ENCODE measurements at places on chromosomes 5 and 9. TPM values are rescaled to one million over a fixed set of nuclear protein-coding genes. Genes with fewer than 3 reads are reported as not detected.

GRCh38 chr5:165328846-165329245, 1823.4 kb downstream of the MAT2B start:
- H3K27me3 ChIP-seq = no peaks in the 10 kb centered on the region
- no peaks in the 10 kb centered on the region for H3K4me1 ChIP-seq
- no peak for DNase-seq
- no peak overlapping the region for H3K27ac ChIP-seq
- H3K4me3 ChIP-seq = no peak overlapping the region

- no peak overlapping the region for H3K27ac ChIP-seq
- no peaks in the 10 kb centered on the region for H3K27me3 ChIP-seq
- no peaks in the 10 kb centered on the region for H3K4me1 ChIP-seq
- no peaks in the 10 kb centered on the region for H3K36me3 ChIP-seq
- no peak overlapping the region for H3K4me3 ChIP-seq
- DNase-seq = no peak
These were observed 487.4 kb upstream of the RIOK2 start for GRCh38 chr5:97670447-97670846.

DNA sequence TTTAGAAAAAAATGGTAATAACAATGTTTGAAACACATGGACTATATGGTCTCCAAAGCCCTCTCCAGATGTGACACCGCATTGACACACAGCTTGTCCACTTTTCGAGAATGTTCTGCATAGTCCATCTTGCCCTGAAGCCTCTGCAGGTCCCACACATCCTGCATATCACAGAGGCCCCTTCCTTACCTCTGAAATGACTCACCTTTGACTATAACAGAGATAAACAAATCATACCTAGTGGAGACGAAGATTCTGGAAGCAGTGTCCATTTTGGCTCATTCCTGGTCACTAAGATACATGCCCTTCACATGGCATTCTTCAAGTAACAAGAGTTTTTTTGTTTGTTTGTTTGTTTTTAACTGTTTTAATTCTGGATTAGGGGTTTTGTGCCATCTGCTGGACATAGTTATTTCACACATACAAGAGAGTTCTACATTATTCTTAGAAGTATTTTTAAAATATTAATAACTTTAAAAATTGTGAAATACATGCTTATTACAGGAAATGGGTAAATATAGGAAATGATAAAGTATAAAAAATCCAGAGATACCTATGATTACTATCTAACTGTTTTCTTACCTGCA, 5.1 kb downstream of the ARL14EPL start:
- no peaks in the 10 kb centered on the region for H3K4me1 ChIP-seq
- H3K27ac ChIP-seq = no peak overlapping the region
- no peaks in the 10 kb centered on the region for H3K36me3 ChIP-seq
- DNase-seq = no peak

DNA sequence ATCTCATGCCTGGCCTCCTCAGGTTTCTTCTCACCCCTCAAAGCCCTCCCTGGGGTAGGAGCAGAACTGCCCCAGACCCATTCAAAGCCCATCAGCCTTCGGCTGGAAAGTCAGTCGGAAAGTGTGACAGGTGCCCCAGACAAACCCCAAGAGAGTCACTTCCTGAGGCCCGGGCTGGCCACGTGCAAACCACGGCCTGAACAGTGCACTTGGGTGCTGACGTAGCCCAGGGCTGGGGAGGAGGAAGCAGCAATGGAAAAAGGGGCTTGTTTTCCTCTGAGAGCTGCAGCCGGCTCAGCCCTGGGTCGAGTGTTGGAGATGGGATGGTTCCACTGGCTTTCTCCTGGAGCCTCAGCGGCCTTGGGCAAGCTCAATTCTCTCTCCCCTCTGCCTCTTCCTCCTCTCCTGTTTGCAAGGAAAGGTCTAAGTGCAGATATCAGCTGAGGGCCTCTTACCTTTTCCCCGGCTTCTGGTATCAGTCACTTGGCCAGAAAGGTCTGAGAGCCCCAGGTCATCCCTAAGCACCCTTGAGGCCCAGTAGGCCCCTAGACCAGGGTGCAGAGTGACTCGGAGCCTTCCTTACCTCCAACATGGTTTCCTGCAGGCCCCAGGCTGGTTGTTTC, 5.9 kb upstream of the EGR1 start:
- no peak overlapping the region for H3K4me3 ChIP-seq
- peaks cover 18% of the 10 kb centered on the region for H3K4me1 ChIP-seq
- H3K27me3 ChIP-seq = no peaks in the 10 kb centered on the region
- H3K36me3 ChIP-seq = no peaks in the 10 kb centered on the region
- DNase-seq = no peak
- H3K27ac ChIP-seq = no peak overlapping the region

DNA sequence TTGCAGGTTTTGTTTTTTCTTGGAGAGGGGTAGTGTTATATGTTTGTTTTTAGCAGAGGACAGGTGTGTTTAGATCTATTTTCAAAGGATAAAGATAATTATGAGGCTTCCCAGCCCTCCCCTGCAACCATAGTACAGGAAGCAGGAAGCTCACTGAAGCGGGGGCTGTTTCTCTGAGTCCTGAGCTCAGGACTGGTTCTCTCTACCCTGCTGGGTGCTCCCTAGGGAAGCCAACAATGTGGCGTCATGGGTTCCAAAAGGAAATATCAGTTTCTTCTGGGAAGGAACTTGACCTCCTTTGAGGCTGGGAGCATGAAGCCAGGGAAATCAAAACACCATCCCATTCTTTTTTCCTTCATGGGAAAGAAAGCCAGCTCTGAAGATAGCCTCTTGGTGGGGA, 62.2 kb downstream of the RAD23B start:
- no peak overlapping the region for H3K27ac ChIP-seq
- H3K4me3 ChIP-seq = no peak overlapping the region
- no peaks in the 10 kb centered on the region for H3K4me1 ChIP-seq

Gene TAS2R1
- total RNA-seq = not detected

- no peak overlapping the region for H3K4me3 ChIP-seq
- peaks cover 14% of the 10 kb centered on the region for H3K4me1 ChIP-seq
- H3K27ac ChIP-seq = no peak overlapping the region
- no peaks in the 10 kb centered on the region for H3K36me3 ChIP-seq
- no peaks in the 10 kb centered on the region for H3K27me3 ChIP-seq
- no peak for DNase-seq
These were observed 55.1 kb downstream of the PTCH1 start for GRCh38 chr9:95461448-95462248.

DNA sequence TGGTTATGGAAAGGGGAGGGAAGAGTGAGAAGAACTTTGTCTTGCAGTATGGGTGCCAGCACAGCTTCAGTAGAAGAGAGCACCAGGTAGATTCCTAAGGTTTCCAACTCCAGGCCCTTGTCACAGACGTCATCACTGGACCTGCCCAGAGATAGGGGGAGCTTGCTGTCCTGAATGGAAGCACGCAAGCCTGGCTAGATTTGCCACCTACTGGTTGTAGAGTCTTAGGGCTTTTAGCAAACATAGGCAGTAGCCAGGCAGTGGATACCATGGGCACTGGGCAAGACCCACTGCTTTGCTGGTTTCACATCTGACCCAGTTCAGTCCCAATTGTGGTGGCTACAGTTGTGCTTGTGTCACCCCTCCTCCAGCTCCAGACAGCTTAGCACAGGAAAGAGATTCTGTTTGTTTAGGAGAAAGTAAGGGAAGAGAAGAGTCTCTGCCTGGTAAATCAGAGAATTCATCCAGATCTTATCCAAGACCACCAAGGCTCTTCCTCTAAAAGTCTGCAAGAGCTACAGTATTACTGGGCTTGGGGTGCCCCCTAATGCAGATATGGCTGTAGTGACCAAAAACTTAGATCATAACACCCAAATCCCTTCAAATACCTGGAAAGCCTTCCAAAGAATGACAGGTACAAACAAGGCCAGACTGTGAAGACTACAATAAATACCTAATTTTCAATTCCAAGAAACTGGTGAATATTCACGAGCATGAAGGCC, 158.9 kb downstream of the HINT1 start:
- H3K4me3 ChIP-seq = no peak overlapping the region
- H3K36me3 ChIP-seq = no peaks in the 10 kb centered on the region
- H3K27ac ChIP-seq = no peak overlapping the region
- peak; percentile 9 for DNase-seq
- no peaks in the 10 kb centered on the region for H3K27me3 ChIP-seq

Gene CARD19
- 38.6 TPM for total RNA-seq

DNA sequence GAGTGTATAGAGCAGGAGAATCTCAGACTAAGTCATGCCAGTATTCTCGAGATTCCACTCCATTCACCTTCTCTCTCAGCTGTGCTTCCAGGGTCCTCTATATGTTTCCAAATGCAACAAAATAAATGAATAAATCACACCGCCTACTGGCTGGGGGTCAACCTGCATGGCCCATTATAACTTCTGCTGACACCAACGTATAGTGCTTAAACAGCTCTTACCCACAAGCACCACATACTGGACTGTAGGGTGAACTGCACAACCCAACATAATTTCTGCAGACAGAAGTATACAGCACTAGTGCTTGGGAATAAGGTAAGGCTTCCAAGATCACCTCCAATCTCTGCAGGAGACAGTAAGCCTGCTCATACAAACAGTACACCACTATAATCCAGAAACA, 33.1 kb upstream of the HTR4 start:
- H3K36me3 ChIP-seq = no peaks in the 10 kb centered on the region
- no peak overlapping the region for H3K4me3 ChIP-seq
- H3K4me1 ChIP-seq = no peaks in the 10 kb centered on the region
- no peaks in the 10 kb centered on the region for H3K27me3 ChIP-seq
- no peak overlapping the region for H3K27ac ChIP-seq
- no peak for DNase-seq

DNA sequence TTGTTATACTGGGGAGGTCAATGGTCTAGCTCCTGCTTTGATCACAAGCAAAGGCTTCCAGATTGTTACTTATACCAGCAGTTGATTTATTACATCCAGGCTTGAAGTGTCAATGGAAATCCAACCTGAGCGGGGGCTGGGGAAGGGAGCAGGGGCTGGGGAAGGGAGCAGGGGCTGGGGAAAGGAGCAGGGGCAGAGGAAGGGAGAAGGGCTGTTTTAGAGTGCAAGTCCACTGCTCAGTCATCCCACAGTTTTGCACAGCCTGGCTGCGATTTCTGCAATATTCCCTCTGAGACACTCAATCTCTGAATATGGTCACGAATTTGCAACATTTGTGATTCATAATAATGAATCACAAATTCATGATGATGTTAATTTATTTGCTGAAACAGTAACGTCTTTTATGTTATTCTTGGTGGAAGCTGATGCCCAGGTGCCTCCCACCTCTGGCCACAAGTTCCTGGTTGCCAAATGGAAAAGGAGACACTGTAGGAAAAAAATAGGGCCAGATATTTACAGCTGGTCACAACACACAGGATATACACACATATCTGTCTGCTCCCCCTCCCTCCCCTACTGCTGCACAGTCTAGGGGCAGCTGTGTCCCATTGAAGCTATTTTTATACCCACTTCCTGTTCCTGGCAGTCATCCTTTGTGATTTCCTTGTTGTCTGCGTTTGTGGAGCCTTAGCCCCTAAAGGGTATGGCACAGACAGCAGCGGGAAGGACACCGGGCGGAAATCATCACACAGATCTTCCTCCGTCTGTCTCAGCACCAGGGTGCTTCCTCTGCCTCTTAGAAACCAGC, 325.1 kb downstream of the GADD45G start:
- H3K36me3 ChIP-seq = no peaks in the 10 kb centered on the region
- peaks cover 10% of the 10 kb centered on the region for H3K27me3 ChIP-seq
- peaks cover 10% of the 10 kb centered on the region for H3K4me1 ChIP-seq
- H3K27ac ChIP-seq = no peak overlapping the region
- DNase-seq = peak; percentile 77
- no peak overlapping the region for H3K4me3 ChIP-seq

Gene FBP2
- not detected for total RNA-seq

Gene CEL
- under 0.01 TPM for total RNA-seq

Gene IL4
- not detected for total RNA-seq

DNA sequence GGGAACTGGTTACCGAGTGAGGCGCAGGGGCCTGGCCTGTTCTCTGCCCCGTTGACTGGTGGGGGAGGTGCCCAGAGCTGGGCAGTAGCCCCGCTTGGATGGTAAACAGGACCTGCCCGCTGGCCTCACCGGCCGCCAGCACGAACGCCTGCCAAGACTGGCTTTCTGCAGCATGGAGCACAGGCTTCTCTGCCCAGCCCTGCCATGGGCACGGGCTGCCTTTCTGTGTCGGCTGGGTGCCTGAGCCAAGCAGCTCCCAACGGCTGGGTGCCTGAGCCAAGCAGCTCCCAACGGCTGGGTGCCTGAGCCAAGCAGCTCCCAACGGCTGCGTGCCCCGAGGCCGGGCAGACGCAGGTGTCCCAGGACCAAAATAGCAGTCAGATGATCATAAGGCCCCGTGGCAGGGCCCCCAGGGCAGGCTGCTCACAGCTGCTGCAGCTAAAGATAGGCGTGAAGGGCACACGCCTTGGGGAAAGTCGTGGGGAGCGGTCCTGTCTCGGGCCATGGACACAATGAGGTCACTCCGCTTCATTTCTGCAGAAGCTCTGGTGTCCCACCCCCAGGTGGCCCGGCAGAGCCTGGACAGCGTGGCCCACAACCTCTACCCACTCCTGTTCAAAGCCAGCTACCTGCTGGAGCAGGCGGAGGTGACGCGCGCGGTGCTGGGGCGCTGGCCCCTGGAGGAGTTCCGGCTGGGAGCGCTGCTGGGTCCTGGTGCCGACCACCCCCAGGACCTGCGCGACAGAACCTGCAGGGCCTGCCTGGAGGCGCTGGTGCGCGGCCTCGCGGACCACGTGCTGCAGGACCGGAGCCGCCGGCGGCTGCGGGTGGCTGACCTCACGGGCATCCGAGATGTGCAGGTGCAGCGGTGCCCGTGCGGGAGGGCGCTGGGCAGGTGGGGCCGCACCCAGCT, at the start of gene LRRC14B:
TSS of gene LRRC14B (plus strand) at position 460 of the 913 bp plus-strand sequence. CDS start at position 504, 44 bp downstream.
- H3K36me3 ChIP-seq = no peaks in the 10 kb centered on the region
- no peak within 1 kb of the TSS for H3K4me3 ChIP-seq
- H3K4me1 ChIP-seq = peaks cover 4% of the 10 kb centered on the region
- no peak within 1 kb of the TSS for H3K27ac ChIP-seq
- H3K27me3 ChIP-seq = peaks cover 36% of the 10 kb centered on the region

GRCh38 chr9:124766815-124767554, 4.1 kb downstream of the NR6A1 start:
- H3K27me3 ChIP-seq = peaks cover 86% of the 10 kb centered on the region
- DNase-seq = peak; percentile 39
- H3K27ac ChIP-seq = no peak overlapping the region
- H3K36me3 ChIP-seq = no peaks in the 10 kb centered on the region
- H3K4me3 ChIP-seq = no peak overlapping the region

Gene TMEM161B
- total RNA-seq = 17.4 TPM

GRCh38 chr9:131395157-131396098, 1.5 kb downstream of the PRRC2B start:
- peak overlapping the region; percentile 69 for H3K27ac ChIP-seq
- H3K4me3 ChIP-seq = peak overlapping the region; percentile 71

Gene SIT1
- total RNA-seq = 0.36 TPM

DNA sequence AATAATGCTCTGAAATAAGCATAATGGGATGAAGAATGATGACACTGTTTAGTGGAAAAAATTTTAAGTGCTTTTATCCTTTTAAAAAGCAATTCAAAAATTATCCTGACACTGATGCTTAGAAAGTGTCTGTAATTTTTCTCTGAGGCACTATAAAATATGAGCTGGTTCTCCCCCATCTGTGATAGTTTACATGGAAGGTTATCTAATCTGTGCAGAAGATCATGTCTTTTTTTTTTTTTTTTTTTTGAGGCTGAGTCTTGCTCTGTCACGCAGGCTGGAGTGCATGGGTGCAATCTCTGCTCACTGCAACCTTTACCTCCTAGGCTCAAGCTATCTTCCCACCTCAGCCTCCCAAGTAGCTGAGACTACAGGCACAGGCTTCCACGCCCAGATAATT, 15.2 kb upstream of the TAF11L2 start:
- DNase-seq = no peak
- H3K4me3 ChIP-seq = no peak overlapping the region
- no peaks in the 10 kb centered on the region for H3K36me3 ChIP-seq
- no peak overlapping the region for H3K27ac ChIP-seq
